CD8-positive, alpha-beta T cell (primary cell): ENCODE measurements at places on chromosomes 13 and 19. TPM values are rescaled to one million over a fixed set of nuclear protein-coding genes. Genes with fewer than 3 reads are reported as not detected.
A peak's percentile ranks its signal among the peaks of the same experiment; 100 is the strongest.

DNA sequence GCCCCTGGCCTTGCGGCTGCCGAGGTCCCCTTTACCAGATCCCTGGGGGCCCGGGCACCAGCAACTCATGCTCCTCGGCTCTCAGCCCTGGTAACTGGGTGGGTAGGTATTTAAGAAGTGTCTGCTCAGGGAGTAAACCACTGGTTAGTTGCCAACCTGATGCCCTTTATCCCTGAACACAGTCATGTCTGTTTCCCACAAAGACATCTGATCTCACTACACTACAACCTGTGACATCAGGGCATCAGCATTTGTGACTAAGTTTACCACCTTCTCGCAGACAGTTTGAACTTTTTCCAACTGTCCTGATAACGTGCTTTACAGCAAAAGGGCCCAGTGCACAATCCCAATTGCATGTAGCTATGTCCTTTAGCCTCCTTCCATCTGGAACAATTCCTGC, 22.0 kb downstream of the GGACT start:
- DNase-seq: no peak

DNA sequence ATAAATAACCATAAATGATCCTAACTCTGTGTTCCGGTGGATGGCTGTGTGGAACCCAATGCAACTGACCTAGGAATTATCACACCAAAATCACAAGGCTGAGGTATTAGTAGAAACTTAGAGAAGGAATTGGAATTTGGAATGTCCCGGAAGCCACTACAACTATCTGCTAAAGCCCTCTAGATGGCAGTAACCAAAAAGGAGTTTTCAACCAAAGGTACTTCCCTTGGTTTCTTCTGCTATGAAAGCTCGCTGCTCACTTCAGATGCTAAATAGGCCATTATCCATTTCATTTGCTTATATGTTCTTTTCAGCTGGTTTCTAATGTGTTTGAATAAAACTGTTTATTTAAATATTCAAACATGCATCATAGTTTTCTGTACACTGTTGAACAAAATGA, 1589.1 kb upstream of the SPRY2 start:
- DNase-seq: no peak

GRCh38 chr13:45728759-45729158, 26.6 kb downstream of the CBY2 start:
- DNase-seq: no peak

Gene REEP6
- total RNA-seq: 2.0 TPM

Gene ZNF555
- 2.8 TPM for total RNA-seq

GRCh38 chr13:101053301-101054093, 362.8 kb downstream of the NALCN start:
- DNase-seq: no peak

- DNase-seq: peak; percentile 38
Measured at GRCh38 chr19:35055715-35056179, 14.2 kb downstream of the HPN start.

- no peak for DNase-seq
Measured at GRCh38 chr13:43470610-43471009, 316.2 kb downstream of the ENOX1 start.

DNA sequence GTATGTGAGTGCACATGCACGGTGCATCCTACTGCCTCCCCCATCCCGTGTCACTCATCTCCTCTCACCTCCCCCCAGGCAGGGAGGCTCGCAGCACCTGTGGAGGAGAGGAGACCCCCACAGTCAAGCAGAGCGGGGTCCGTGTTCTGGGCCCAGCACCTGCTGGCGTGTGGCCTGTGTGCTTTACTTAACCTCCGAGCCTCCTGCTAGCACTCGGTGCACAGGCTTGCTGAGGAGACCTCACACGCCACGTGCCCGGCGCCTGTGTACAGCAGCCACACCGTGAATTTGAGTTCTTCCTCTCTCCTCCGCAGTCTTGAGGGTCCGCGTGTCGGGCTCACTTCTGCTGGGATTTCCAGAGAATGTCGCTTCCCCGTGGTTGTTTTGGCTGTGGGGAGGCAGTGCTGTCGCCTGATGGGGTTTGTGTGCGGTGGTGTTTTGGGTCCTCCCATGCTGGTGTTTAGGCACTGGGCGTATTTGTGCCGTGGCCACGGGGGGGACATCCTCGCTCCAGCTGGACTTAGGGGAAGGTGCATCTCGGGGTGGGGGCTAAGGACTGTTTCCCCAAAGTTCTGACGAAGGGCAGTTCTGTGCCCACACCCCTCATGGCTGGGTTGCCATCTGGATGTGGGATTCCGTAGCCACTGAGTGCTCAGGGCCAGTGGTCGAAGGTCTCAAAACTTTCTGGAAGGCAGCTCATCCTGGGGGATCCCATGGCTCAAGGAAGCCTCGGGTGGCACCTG, 34.8 kb upstream of the TMEM255B start:
- DNase-seq: no peak

DNA sequence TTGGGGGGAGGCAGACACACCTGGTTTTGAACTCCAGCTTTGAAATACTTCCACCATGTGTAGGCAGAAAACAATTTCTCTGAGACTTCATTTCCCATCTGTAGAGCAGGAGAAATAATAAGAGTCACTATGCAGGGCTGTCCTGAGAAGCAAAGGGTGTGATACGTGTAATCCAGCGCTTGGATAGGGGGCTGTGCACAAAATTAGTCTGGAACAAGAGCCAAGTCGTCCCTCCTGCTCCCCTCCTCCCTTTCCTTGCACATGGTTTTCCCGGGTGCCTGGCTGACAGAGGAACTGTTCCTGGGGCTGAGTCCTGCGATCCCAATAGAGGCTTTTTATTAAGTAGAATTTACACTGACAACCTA, 29.6 kb upstream of the UBE2L5 start:
- DNase-seq: no peak

Gene GIPC3
- 0.19 TPM for total RNA-seq

DNA sequence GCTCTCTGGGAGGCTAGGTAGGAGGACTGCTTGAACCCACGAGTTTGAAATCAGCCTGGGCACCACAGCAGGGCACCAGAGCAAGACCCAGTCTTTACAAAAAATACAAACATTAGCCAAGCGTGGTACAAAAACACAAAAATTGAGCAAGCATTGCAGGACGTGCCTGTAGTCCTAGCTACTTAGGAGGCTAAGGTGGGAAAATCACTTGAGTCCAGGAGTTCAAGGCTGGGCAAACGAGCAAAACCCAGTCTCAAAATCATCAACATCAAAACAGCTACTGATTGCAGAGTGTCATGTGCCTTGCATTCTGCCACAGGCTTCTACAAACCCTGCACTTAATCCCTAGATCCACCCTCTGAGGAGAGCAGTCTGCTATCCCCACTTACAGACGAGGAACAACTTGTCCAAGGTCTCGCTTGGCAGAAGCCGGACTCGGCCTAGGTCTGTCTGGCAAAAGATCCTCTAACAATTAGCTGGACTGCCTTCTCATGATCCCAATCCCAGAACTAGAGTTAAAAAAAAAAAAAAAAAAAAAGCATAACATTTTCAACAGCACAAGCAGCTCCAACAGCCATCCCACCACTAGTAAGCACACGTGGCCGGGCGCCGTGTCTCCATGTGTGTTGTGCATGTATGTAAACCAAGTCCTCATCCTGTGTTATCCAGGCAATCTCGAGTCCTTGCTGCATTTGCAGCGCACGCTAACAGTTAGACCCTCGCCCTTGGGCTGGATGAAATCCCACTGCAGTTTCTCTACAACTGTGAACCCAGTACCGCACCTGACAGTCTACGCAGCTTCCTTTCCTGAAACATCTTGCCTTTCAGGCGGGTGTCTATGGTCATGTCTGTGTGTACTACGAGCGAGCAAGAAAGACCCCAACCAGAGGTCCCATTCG, 2.0 kb downstream of the PPP6R1 start:
- DNase-seq: no peak

- no peak for DNase-seq
Measured at GRCh38 chr13:40478775-40479174, 187.7 kb downstream of the FOXO1 start.

GRCh38 chr13:109787135-109787954, 962 bp upstream of the IRS2 start:
- no peak for DNase-seq
